ENCODE measurements at places on chromosomes 6 and 20.

- DNase-seq, result no peak
Measured at GRCh38 chr6:113719064-113719463, 138.1 kb upstream of the MARCKS start.

GRCh38 chr20:46898423-46898822, 3.8 kb downstream of the EYA2 start:
- no peak for DNase-seq

DNA sequence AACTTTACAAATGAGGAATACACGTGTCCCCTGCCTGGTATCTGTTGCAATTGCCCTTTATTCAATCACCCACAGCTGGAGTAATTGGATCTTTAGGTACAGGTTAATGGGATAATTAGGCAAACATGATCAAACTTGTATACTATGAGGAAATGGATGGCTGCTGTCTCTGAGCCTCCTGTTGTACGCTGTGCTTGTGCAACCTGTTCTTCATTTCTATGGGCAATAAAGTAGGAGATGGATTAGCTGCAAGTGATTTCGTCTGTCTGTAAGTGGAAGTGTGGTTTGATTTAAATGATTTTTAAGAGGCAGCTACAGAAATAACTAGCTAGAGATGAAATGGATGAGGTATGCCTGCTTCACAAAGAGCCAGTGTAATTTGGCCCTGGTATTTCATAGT, 474.1 kb downstream of the RNF144B start:
- DNase-seq, result no peak

DNA sequence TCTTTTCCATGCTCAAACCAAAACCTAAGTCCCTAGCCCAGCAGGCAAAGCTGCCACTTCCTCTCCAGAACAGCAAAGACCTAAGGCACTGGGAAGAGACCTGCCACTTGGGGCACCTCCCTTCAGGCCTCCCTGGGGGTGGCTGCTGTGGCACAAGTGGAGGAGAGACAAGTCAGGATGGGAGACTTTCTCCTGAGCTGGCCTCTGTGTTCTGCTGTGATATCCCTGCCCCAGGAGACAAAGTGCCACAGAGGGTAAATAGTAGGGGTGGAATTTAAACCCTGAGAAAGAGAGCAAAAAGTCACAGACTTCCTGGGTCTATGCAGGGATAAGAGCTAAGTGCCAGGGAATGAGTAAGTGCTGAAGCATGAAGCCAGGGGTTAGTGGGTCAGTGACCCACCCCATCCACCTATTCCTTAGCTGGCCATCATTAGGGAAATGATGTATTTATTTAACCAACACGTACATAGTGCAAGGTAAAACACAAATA, 84.2 kb downstream of the MRPL14 start:
- no peak for DNase-seq

- DNase-seq, result no peak
Measured at GRCh38 chr20:32358632-32358882, 426 bp downstream of the ASXL1 start.

GRCh38 chr6:1777921-1778685, 168.4 kb downstream of the FOXC1 start:
- no peak for DNase-seq

- no peak for DNase-seq
Measured at GRCh38 chr6:106727480-106728149, 98.2 kb downstream of the QRSL1 start.

- DNase-seq, result no peak
Measured at GRCh38 chr20:3128275-3128984, 31.2 kb downstream of the FASTKD5 start.

- no peak for DNase-seq
Measured at GRCh38 chr6:154491567-154492470, 18.7 kb downstream of the CNKSR3 start.

DNA sequence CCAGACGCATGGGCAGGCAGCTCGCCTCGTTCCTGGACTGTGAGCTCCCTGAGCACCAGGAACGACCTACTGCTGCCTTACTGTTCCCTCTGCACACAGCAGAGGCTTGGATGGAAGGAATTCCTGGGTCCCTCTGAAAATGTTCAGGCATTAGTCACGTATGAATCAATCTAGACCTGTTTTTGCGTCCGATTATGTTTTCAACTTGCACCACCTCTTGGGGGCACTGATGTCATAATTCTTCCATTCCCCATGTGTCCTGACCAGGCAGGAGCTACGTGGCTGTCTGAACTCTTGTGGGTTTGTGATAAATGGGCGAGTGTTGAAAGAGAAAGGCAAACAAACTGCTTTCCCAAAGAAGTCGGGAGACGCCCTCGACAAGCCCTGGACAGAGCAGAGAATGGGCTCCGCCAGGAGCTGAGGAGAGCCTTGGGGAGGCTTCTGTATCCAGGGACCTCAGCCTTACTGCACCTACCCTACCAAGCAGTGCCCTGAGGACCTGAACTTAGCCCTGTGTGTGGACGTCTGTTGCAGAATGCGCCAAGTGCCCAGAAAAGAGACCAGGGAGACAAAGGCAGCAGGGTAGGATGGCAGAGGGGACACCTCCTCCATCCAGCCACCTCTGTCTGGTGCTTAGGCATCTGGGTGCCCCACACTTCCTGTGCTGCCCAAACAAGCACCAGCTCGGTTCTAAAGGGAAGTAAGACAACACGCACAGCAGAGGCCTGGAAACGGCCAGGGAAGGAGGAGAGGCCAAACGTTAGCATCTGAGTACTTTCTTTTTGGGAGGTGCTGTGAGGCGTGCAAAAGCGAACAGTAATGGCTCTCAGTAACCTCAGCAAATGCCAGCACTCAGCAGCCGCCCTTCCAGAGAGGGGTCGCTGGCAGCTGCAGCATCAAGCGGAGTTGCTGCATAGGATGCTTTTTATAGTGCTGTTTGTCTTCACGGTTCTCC, 124.2 kb downstream of the LY86 start:
- DNase-seq, result no peak

DNA sequence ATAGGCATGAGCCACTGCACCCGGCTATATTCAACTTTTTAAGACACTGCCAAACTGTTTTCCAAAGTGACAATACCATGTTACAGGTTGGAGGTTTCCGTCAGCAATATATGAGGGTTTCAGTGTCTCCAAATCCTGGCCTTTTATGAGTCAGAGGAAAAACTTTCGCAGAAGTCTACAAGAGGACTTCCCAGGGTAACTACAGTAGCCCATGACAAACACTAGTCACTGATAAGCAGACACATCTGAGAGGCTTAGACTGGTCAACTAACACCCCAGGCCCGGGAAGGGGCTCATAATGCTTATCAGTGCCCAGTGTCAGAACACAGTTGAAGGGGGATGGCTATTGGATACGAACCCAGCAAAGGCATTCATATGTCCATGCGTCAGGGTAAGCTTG, 85.4 kb downstream of the SOX4 start:
- no peak for DNase-seq

DNA sequence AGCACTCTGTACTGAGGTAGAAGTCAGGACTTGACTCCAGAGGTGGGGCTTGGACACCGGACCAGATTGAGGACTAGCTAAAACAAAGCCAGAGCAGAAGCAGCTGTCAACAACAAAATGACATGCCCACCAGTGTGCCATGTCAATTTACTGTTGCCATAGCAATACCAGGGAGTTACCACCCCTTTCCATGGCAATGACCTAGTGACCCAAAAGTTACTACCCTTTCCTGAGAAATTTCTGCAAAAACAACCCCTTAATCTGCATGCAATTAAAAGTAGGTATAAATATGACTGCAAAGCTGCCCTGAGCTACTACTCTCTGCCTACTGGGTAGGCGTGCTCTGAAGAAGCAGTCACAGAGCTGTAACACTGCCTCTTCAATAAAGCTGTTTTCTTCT, 21.0 kb downstream of the MAP3K5 start:
- DNase-seq, result no peak

GRCh38 chr6:135054569-135055498, at the start of gene HBS1L:
TSS of gene HBS1L (minus strand) at chr6:135054822. CDS start at chr6:135054691, 131 bp downstream.
- peak; percentile 96 for DNase-seq

DNA sequence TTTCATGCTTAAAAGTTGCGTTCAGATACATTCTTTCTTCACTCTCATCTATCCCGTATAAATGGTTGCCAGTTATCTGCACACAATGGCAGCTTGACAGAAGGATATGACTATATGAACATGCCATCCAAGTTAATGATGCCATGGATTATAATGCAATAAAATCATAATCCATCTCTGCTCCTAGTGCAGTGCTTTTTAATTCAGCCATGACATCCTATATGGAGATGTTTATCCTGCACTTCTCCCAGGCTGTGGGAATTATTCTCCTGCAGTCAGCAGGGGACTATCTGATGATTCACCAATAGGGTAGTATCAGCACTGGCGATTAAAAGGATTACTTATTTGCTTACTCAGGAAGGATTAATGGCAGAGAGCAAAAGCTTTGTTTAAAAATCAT, 273.8 kb downstream of the SAMD5 start:
- no peak for DNase-seq

DNA sequence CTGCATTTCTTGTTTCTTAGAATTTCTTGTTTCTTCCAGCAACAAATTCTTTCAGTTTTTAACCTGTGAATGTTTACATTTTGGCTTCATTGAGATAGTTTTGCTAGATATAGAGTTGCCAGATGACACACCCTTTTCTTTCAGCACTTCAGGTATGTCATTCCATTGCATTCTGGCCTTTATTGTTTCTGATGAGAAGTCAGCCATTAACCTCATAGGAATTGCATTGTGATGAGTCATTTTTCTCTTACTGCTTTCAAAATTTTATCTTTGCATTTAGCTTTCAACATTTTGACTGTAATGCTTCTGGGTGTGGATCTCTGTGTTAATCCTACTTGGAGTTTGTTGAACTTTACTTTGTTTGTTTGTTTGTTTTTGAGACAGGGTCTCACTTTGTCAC, 440.3 kb upstream of the HS3ST5 start:
- DNase-seq, result no peak

DNA sequence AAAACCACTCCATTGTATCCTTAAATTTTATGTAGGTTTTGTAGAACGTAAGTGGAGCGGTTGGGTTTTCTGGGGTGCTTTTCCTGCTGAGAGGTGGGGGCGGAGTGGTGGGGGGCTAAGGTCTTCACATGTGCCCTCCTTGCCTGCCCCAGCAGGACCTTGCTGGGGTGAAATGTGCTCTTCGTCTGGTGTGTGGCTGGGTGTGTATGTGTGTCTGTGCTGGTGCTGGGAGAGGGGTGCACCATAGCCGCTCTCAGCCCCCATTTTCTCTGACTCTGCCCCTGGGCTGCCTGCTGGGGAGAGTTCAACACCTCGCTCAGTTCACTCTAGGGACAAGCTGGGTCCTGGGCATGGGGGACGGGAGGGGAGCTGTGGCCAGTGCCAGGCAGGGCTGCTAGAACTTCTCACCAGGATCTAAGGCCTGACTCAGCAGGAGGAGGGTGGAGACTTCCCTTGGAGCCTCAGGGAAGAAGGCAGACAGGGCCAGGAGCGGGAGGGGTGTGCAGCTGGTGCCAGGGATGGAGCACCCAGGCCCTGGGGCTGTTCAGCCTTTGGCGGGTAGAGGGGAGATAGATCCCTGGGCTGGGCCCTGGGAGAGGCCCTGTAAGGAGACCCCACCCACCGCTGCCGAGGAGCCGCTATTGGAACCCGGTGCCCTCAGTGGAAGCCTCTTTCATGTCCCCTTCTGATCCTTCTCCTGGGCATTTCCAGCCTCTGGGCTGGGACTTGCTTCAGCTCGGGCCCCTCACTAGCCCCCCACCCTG, 4.8 kb downstream of the SOX18 start:
- DNase-seq, result no peak

DNA sequence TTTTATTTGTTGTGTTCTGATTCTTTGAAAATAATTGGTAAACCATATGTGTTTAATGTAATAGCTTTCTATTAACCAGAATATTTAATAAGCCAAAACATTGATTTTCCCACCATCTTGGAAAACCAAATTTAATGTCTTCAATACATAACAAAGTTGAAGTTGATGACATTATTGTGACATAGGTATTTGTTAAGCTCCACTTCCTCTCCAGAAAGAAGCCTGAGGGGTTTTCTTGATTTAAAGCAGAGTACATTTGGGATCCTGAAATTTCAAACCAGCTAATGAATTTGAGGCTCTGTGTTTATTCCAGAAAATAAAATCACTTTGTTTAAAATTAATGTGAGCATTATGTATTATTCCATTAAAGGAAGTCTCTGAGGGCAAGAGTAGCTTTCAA, 106.3 kb downstream of the PERP start:
- no peak for DNase-seq

- no peak for DNase-seq
Measured at GRCh38 chr20:54668271-54669039, 193.1 kb downstream of the DOK5 start.

- DNase-seq, result no peak
Measured at GRCh38 chr6:26024651-26025046, 62.0 kb downstream of the TRIM38 start.

DNA sequence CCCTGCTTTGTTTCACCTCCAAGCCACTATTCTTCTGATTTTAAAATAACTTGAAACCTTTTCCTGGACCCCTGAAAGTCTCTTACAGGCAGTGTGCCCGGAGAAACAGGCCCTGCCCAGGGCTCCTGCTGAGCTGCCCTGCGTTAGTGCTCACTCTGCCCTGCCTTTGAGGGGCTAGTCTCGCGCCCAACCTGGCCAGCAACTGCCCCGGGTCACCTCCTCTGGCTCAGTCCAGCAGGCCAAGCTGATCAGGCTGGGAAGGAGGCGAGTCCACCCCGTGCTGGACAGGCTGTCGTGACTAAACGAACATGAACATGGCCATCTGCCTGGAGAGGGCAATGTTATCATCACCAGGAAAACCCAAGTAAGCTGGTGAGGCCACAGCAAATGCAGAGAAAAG, 245.4 kb downstream of the ANKRD60 start:
- DNase-seq, result no peak

DNA sequence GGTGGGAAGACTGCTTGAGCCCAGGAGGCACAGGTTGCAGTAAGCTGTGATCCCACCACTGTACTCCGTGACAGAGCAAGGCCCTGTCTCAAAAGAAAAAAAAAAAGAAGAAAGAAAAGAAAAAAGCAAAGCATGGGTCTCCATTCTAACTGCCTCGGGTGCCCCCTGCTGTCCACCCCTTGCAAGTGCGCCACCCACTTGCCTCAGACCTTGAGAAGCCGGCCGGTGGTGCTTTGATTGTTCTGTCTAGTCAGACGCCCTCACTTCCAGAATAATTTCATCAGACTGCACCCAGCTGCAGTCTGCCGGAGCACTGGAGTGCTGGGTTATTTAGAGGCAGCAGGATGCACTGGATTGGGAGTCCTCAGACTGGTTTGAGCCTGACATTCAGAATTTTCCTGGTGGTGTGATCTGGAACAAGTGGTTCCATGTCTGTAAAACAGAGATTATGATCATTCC, 17.6 kb upstream of the TM9SF4 start:
- peak; percentile 68 for DNase-seq

DNA sequence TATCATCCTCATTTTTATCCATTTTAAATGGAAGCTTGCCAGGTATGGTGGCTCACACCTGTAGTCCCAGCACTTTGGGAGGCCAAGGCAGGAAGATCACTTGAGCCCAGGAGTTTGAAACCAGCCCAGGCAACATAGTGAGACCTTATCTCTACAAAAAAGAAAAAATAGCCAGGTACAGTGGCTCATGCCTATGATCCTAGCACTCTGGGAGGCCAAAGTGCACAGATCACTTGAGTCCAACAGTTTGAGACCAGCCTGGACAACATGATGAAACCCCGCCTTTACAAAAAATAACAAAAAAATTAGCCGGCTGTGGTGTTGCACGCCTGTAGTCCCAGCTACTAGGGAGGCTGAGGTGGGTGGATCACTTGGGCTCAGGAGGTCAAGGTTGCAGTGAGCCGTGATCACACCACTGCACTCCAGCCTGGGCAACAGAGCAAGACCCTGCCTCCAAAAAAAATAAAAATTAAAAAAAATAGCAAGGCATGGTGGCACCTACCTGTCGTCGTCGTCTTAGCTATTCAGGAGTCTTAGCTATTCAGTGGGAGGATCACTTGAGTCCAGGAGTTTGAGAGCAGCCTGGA, 89.0 kb downstream of the TCP11 start:
- no peak for DNase-seq

GRCh38 chr20:37449276-37449675, 71.8 kb upstream of the NNAT start:
- no peak for DNase-seq

All from left renal cortex interstitium (tissue), 4 donors.